ENCODE measurements at places on chromosomes 6 and 20.

DNA sequence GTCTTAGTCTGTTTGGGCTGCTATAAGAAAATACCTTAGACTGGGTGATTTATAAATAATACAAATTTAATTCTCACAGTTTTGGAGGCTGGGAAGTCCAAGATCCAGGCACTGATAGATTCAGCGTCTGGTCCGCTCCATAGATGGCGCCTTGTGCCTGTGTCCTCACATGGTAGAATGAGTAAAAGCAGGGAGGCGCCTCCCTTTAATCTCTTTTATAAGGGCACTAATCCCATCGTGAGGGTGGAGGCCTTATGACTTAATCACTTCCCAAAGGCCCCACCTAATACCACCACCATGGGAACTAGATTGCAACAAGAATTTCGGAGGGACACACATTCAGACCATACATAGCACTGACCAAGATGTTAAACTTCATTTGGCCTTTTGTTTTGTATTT is 91.2 kb upstream of the TMEM181 start:
- no peak for DNase-seq

- DNase-seq: no peak
Observed at GRCh38 chr6:138500045-138500665, 861 bp upstream of the NHSL1 start.

GRCh38 chr6:20747991-20748390 is 213.7 kb downstream of the CDKAL1 start:
- DNase-seq: no peak

GRCh38 chr20:57708694-57709673 is 831 bp downstream of the PMEPA1 start:
- DNase-seq: no peak

- no peak for DNase-seq
Observed at GRCh38 chr6:6393069-6393529, 72.6 kb upstream of the F13A1 start.

DNA sequence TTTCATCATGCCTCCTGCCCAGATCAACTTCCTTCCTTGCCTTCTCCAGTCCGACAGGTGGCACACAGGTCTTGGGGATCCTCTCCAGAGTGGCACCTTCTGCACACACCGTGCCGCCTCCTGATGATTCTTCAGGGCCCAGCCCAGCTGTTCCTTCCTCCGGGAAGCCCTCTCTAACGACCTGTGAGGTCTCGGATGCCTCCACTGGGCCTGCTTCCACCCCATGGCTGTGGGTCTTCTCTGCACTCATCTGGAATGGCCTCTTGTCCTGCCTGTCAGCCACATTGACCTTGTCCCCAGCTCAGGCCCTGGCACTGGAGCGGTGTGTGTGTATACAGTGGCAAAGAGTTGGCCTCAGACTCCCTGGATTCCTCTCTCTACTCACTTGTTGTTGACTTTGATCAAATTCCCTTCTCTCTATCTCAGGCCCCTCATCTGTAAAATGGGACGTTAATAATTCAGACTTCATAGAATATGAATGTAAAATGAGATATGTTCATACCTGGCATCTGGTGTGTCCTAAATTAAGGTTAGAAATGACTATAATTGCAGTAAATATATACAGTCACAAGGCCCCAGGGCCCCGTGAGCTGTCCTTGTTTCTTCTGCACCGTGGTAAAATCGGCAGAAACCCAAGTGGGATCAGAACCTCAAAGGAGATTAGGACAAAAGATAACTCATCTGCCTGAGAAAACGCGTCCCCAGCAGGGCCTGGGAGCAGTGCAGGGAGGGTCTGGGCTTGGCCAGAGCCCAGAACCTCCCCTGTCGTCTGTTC is 1.5 kb downstream of the FAM210B start:
- no peak for DNase-seq

GRCh38 chr6:127518710-127519468 is at the start of gene MTCL3:
Gene MTCL3, minus strand, starts transcription at chr6:127519335.
- DNase-seq: peak; percentile 79

- DNase-seq: no peak
Observed at GRCh38 chr20:17491488-17491887, 39.7 kb downstream of the BFSP1 start.

DNA sequence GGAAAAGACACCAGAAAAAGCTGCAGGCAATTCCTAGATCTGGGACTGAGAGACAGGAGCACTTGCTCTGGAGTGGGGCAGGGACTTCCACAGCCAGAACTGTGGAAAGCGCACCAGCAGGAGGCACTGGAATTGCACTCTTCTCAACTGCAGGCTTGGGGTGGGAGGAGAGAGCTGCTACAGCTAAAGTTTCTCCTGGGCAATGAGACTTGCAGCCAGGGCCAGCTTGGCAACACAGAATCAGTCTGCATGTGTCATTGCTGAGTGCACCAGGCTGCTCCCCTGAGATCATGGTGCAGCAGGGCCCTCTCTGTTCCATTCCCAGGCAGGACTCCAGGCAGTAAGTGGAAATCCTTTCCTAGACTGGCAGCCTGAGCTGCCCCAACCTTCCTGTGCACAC is 145.8 kb downstream of the INSM1 start:
- no peak for DNase-seq

GRCh38 chr6:83960664-83961063 is 72.9 kb upstream of the MRAP2 start:
- no peak for DNase-seq

DNA sequence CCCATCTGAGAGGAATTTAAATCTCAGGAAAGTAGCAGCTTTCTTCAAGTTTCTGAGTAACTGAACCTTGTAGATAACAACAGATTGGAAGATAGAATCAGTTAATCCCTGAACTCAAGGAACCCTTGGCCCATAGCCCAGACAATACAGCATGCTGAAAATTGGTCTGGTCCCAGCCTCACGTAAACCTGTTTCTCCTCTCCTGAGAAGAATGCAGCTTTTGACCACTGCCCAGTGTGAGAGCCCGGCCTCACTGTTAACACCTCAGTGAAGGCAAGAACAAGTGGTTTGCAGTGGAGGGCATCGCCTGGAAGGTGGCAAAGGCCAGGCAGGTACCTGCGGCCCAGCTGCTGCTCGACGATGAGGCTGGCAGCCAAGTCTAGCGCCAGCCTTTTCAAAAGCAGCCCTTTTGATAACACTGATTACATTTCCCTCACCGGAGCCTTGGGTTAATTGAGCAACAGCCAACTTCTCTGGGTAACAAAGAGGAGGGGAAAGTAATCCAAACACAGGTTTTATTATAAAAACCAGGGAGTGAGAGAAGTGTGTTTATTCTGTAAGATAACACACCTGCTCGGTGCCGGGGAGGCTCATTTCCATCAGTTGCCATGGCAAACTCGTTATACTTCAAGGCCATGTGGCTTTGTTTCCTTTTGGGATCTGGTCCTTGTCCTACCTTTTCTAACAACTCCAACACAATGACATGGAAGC is 54.0 kb downstream of the TRAF3IP2 start:
- DNase-seq: no peak

DNA sequence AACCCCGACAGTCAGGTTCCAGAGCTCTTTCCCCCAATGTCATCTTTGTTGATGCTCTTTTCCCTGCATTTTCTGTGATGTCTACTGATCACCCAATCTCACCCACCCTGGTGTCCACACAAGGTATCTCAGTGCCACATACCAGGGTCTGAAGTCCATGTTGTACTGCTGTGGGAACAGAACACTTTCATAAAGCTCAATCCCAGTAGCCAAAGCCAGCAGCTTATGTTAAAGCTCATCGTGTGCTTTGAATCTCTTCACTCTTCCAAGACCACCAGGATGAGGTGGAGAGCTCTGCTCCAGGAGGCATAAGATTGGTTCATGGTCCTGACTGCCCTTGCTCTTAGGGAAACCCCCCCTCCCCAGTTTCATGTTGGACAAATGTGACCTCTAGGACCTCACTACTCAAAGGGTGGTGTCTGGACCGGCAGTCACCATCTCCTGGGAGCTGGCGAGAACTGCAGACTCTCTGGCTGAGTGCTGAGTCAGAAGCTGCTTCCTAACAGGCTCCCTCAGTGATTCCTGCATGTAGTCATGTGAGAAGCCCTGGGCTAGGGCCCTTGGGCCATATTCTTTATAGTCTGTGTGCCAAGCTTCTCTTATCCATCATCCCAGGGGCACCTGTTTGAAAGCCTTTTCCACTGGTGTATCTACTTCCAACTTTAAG is 13.4 kb upstream of the CPNE5 start:
- DNase-seq: no peak

DNA sequence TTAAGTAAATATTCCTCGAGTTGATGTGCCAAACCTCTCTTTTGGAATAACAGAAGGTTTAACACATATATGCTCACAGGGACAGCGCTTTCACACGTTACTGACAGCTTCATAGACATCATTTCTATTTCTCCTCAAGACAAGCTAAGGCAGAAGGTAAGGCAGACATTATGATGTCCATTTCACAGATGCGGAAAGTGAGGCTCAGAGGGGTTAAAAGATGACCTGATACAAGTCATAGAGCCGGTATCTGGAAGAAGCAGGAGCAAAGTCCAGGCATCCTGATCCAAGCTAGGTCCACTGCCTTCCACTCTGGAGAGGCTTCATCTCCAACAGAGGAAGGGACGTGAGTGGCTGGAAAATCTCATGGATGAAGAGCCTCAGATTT is 86.7 kb downstream of the FOXC1 start:
- no peak for DNase-seq

GRCh38 chr6:135115834-135116233 is 61.2 kb upstream of the HBS1L start:
- DNase-seq: no peak

DNA sequence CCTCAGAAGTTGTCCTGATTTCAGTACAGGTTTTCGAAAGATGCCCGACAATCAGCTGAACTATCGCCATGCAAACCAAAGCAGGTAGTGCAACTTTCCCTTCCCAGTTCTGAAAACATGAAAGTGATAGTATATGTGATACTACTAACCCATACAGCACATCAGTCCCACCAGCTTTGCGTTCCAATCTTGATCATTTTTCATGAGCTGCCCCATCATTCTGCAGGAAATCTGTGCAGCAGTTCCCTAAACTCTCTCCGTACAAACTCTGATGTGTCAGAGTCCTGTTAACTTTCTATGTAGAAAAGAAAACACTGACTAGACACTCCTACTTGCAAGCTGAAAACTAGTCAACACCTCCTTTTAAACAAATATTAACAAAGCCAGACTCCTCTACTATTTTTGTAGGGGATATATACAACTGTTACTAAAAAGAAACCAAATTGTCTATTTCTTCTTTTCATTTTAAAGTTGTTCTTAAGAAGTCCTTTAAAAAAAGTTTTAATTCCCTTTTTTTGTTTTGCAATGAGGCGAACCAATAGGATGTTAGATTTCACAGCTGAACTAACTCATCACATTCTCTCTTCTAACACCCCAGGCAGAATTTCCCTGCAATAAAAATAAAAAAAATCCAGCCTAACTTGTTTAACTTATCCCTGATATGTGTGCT is 99.6 kb upstream of the DST start:
- no peak for DNase-seq

GRCh38 chr6:45522486-45522885 is 144.8 kb upstream of the SUPT3H start:
- no peak for DNase-seq

DNA sequence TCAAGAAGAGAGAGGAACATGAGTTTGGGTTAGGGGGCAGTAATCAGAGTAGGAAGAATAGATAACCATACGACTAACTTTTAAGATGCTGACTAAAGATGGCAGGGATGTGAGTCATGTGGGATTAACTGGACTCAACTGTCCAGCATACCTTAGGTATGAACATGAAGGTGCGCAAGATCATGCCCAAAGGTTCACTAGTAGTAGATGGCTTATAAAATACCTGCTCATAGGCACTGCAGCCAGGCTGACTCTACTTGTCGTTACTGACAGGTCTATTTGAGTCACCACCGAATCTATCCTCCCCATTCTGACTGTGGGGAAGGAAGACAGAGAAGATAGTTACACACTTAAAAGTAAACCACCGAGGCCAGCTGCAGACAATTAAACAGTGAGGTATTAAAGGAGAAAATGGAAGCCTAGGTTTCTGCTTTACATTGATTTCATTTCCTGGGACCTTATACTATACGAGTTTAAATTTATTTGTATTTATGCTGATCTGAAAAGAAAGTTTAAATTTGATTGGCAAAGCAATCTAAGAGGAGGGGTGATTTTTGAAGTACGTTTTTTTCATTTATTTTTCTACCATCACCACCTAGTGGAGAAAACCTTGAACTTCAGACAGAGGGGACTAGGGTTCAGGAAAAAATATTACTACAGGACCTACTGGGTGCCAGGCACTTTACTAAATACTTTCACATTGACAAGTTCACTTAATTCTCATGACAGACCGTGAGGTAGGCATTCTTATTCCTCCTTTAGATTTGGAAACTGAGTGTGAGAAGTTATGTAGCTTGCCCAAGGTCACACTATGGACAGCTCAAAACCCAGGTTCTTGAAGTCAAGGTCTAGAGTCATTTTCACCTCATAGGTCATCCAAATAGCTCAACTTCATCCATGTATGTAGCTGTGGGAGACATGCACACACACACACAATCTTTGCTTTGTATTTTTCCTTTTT is 4.0 kb upstream of the WRNIP1 start:
- no peak for DNase-seq

- DNase-seq: no peak
Observed at GRCh38 chr6:152136449-152136825, 329.0 kb downstream of the ESR1 start.

- DNase-seq: peak; percentile 64
Observed at GRCh38 chr20:63641146-63641791, 12.0 kb downstream of the STMN3 start.

- DNase-seq: no peak
Observed at GRCh38 chr6:50003139-50003538, 18.7 kb downstream of the DEFB110 start.

GRCh38 chr20:11941593-11942246 is 24.0 kb downstream of the BTBD3 start:
- no peak for DNase-seq
